ENCODE measurements at places on chromosomes 2 and 18.

DNA sequence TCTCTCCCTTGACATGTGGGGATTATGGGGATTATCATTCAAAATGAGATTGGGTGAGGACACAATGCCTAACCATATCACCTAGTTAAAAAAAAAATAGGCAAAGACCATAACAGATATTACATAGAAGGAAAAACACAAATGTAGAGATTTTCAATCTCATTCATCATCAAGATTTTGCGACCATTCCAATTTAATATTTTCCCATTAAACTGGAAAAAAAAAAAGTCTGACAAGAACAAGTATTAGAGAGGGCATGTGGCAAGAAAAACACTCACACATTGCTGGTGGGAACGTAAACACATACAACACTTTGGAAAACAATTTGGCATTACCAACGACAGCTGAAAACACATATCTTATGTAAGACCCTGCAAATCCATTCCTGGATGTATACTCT is 71.0 kb upstream of the MYCN start:
- no peak for DNase-seq

DNA sequence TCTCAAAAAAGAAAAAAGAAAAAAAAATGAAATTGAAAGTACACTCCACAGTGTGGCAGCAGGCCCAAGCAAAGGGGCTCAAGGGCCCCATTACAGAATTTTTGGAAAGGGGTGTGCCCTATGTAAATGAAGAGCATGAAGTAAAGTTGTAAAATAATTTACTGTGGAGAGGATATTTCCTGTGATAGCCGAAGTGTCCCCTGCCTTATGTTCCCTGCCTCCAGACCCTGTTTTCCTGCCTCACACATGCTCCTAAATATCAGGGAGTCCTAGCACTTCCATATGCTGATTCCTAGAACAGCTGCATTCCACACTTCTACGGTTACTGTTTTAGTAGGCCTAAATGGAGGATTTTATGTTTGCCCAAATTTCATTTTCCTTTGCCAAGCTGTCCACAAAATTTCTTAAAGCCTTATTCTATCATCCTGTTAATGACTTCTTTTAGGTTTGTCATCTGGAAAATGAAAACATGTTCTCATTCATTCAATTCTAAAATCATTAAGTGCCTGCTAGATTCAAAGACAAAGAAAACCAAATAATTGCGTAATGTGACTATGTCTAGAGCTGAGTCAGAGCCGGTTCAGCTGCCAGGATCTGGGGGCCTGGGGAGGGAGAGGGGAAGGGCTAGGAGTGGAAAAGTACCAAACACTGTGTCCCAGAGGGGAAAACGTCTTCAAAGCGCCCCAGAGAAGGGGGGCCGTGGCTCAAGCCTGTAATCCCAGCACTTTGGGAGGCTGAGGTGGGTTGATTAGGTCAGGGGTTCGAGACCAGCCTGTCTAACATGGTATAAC is 25.9 kb upstream of the IMPA2 start:
- no peak for DNase-seq

GRCh38 chr2:201448701-201449100 is 2.6 kb downstream of the TRAK2 start:
- no peak for DNase-seq

DNA sequence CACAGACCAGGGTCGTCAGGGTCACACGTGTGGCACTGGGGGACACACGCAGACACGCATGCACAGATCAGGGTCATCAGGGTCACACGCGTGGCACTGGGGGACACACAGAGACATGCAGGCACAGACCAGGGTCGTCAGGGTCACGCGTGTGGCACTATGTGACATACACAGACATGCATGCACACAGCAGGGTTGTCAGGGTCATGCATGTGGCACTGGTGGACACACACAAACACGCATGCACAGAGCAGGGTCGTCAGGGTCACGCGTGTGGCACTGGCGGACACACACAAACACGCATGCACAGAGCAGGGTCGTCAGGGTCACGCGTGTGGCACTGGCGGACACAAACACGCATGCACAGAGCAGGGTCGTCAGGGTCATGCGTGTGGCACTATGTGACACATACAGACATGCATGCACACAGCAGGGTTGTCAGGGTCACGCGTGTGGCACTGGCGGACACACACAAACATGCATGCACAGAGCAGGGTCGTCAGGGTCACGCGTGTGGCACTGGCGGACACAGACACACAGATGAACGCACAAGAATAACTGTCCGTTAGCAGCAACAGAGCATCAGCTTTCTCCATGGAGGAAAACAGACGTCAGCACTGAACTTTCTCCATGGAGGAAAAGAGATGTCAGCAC is 34.9 kb downstream of the HDAC4 start:
- DNase-seq: no peak

GRCh38 chr18:24456549-24456948 is 3.9 kb upstream of the HRH4 start:
- DNase-seq: no peak

DNA sequence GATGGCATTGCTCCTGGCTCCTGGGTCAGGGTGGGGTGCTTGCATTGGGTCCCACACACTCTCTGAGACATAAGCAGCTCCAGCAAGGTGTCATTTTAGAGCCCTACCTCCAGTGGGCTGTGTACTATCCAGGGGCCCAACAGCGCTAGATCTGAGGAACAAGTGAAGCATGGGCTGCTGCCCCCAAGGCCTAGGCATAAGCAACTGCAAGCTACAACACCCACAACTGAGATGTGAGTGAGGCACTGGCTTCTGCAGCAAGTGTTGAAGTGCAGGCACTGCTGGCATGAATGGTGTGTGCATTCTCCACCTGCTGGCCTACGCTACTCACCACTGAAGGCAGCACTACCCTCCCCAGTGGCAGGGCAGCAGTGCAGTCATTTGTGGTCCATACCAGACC is 81.0 kb upstream of the STK39 start:
- DNase-seq: no peak

DNA sequence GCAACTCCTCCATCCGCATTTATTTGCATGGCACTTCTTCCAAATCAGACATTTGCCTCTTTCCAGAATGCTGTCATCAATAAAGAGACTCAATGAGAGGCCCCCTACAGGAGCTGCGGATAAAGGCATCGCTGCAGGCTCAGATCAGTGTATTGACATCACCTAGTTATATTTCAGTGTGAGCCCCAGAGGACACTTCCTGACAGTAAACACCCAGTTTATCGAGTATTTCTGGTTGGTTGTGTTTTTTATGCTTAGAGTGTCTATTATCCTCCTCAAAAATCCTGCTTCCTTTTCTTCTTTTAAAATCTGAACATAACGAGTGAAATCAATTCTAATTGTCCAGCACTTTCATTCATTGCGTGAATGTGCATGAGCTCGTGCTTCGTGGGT is 38.8 kb downstream of the NRP2 start:
- DNase-seq: no peak

DNA sequence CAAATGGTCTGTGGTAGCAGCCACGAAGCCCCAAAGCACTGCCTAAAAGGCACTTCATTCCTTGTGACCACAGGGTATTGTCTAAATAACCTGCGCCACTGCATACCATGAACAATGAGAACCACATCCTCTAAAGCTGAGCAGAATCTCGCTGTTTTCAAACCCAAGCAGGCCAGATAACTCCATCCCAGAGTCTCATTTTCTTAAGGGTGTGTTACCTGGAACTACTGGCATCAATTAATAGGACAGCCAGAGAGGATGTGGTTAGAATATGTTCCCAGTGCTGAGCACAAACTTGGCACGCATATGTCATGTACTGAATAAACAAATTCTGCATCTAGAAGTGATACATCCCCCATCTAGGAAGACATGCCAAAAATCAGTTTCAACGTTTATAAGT is 13.0 kb downstream of the VPS4B start:
- no peak for DNase-seq

DNA sequence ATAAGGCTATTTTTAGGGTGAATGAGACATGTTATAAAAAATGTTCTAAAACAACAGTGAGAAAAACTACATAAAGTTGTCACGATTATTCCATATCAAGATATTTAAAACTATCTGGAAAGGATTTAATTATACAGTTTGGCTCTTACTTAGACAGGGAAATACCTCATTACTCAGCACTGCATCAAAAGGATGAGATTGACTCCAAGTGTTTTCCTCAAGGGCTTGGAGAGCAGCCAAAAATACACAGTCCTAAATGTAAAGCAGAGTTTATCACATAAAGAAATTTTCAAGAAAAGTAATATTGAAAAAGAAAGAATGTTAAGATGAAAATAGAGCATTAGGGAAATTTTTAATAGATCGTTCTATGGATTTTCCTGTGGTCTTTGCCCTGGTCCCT is 285.5 kb upstream of the NETO1 start:
- no peak for DNase-seq

DNA sequence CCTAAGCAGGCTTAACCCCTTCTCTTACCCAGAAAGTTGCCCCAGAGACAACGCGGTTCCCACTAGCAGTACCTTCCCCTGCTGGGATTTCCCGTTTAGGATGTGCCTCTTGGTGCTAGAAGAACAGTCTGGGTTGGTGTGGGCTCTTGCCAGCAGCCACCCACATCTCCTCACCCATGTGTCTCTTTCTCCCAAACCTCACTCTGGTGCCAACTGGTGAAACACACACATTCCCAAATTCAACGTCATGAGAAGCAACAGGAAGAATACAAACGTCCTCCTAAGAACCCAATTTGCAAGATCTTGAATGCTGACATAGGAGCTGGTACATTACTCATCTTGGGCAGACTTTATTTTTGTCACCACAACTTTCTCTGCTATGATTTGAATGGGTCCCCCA is 36.2 kb downstream of the DIPK1C start:
- no peak for DNase-seq

DNA sequence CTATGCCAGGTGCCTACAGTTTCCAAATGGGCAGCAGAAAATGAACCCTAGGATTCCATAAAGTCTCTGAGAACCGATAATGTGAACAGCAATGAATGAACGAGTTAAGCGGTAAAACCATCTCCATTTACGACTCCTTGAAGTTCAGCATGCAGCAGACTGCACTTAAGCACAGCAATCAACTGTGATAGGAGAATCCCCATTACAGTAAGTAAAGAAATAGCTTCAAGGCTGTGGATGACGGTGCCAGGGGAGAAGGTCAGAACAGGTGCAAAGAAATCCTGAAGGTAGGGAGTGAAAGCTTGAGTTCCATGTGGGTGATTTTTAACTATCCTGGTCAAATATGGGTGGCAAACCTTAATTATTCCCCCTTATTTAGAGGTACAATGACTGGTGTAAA is 444.4 kb downstream of the NCKAP5 start:
- DNase-seq: no peak

DNA sequence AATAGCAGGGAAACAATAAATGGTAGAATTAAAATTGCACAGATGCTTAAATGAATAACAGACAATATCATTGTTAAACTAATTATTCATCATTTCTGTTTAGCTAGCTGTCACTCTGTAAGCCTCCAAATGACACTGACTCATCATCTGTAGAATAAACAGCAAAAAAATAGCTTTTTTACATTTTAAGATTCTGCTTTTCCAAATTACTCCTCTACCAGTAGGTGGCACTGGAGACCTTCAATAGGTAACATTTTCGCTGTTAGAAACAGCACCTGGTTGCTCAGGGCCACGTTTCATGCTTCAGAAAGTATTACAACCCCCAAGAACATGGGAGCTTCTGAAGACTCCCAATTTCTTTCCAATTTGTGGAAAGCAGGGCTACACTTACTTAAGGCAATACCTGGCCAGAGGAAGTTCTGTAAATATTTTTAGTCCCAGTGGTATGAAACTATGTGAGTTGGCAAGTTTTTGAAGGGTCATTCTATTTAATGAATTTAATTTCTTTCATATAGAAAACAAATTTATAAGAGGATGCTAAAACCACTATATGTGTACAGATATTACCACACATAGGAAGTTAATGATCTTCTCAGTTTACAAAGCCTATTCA is 45.4 kb downstream of the TTN start:
- DNase-seq: no peak

- DNase-seq: peak; percentile 41
These were observed at the start of gene EPAS1 for GRCh38 chr2:46296840-46297545. EPAS1 (plus strand) TSS chr2:46297407; CDS start chr2:46297912, 505 bp downstream.

DNA sequence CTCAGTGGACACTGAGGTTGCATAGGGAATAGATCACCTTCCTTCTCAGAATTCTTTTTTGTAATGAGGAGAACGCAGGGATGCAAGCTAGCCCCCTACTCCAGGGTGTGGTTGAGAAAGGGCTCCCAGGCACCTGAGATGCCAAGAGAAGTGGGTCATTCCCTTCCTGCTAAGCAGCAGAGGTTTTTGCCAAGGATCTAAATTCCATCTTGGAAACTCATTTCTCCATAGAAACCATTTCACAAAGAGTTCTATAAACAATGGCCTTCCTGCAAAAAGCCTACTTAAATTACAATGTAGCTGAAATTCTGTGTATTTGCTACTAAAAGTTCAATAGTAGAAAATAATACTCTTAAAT is 3.7 kb upstream of the PPP3R1 start:
- DNase-seq: no peak

GRCh38 chr2:28624436-28624792 is 127.2 kb upstream of the PPP1CB start:
- DNase-seq: no peak

- no peak for DNase-seq
These were observed 2.2 kb downstream of the CTDSP1 start for GRCh38 chr2:218401890-218402289.

- DNase-seq: no peak
These were observed 50.5 kb downstream of the KLHL29 start for GRCh38 chr2:23435250-23436035.

DNA sequence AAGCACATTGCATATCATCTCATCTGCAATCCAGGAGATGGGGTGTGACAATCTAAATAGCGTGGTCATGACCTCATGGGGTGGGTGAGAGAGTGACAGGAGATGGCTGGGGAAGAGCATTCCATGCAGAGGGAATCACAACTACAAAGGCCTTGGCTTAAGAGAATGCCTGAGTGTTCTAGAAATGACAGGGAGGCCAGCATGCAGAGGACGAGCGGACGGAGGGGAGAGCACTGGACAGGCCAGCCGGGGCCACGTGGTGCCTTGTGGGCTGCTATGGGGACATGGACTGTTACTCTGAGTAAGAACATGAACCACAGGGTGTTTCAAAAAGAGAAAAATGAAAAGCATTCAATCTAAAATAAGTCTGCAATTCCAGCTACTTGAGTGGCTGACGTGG is 117.9 kb upstream of the ODC1 start:
- DNase-seq: no peak

DNA sequence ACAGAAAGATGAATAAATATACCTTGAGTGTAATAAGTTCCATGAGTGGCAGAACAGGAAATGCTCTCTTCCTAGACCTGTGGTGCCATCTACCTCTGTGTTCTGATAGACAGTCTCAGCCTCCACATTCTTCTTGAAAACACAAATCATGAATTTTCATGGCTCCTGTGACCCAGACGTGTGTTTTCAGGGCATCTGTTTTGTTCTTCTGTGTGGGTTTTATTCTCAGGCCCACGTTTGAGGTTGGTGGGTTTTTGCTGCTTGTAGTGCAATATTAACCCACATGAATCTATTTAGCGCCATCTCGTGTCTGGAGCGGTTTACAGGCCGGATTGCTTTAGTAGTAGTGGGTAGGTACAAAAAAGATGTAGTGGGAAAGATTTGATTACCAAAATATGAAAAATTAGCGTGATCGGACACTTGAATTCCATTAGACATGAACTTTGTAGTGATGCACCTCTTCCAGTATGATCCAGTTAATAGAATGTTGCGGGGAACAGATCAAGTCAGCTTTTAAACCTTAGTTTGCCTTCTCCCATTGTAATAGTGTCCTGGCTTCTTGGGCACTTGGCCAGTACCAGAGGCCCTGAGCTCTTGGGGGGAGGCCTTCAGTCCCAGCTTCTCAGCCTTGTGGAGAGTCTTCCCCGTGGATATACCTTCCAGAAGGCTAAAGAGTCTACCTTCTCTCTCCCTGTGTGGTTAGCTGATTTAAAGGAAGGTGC is 256.5 kb downstream of the TPGS2 start:
- no peak for DNase-seq

All from stimulated activated CD8-positive, alpha-beta memory T cell treated with anti-CD3 and anti-CD28 coated beads, Interleukin-4, amount 100 ng/mL, for 1 hour (primary cell).